ENCODE measurements at places on chromosomes 2 and 18. TPM values are rescaled to one million over a fixed set of nuclear protein-coding genes. Genes with fewer than 3 reads are reported as not detected.

DNA sequence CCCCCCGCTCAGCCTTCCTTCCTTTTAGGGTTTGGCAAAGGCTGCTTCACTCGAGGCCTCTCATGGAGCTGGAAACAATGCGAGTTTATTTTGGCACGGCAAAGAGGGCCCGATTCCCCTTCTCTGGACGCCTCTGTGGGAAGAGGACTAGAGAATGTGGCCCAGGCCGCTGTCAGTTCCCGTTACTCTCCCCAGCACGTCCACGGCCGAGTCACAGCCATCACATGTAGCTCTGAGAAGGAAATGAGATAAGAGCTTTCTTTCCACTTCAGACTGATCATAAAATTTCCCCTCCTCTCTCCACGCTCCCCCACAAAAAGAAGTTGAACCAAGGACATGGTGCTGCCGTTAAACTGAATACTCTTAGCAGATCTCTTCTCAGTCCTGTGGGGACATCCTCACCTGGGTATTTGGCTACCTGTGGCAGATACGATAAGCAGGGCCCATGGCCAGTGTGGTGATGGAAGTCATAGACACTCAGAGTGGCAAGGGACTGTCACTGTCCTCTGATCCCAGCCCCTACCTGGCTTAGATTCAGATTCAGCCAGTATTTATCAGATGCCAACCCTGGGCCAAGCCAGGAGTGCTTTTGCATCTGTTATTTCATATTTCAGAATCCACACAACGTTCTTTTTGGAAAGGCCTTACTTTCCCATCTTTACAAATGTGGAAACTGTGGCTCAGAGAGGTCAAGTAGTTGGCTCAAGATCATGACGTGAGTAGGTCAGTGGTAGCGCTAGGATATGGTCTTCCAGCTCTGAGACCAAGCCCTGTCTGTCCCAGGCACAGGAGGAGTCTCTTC is 101.2 kb downstream of the MCFD2 start:
- no peak for DNase-seq

The POTEJ gene
- total RNA-seq = not detected

DNA sequence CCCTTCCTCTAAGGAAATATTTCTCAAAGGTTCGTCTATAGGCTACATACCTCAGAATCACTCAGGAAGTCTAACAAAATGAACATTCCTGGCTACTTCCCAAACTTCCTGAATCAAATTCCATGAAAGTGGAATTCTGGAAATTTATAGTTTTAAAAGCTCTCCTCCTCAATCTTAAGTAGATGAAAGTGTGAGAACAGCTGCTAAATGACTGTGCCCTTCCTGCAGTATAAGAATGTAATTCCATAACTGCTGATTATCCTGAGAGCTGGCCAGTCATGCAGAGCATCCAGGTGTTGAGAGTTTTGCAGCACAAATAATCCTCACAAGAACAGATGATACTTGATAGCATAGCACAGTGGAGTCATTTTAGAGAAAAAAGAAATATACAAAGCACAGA is 265.0 kb downstream of the KCNJ3 start:
- DNase-seq = no peak

- DNase-seq = no peak
These were observed 14.8 kb upstream of the BCL2L11 start for GRCh38 chr2:111105926-111106325.

DNA sequence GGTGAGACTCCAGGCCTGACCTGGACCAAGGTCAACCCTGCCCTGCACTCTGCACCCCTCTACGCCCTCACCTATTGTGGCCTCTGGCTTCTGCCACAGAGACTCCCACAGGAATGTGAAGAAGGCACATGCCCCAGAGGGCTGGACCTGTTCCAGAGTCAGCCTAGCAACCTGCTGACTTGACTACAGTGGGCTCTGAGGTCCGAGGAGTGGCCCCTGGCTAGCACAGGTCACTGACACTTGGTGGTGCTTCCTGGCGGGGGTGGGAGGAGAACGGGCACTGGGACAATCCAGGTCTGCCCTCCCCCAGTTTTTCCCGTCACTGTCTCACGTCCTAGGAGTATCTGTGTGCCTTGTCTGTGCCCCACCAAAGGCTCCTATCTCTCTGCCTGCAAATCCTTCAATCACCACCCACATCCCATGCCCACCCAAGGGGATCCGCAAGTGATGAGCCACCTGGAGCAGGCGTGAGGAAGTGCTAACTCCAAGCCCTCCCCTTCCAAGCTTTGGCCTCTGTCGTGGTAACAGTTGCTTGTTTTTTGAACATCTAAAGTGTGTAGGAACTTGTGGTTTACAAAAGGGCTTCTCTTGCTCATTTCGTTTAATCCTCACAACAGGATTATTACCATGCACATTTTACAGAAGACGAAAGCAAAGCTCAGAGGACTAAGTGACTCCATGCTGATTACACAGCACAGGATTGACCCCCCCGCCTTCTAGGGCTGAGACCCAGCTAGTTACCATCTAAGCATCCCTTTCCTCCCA is 86.2 kb downstream of the MCFD2 start:
- DNase-seq = no peak

The SOX11 gene
- total RNA-seq = not detected

The CDH2 gene
- 0.20 TPM for total RNA-seq

- DNase-seq = no peak
These were observed 143.9 kb downstream of the L3MBTL4 start for GRCh38 chr18:6270771-6271216.

- no peak for DNase-seq
These were observed 66.5 kb downstream of the CLHC1 start for GRCh38 chr2:55165626-55166025.

Measured in upper lobe of left lung (tissue), 6 donors.